Effector CD8-positive, alpha-beta T cell (primary cell): ENCODE measurements at places on chromosomes 3 and 15.

DNA sequence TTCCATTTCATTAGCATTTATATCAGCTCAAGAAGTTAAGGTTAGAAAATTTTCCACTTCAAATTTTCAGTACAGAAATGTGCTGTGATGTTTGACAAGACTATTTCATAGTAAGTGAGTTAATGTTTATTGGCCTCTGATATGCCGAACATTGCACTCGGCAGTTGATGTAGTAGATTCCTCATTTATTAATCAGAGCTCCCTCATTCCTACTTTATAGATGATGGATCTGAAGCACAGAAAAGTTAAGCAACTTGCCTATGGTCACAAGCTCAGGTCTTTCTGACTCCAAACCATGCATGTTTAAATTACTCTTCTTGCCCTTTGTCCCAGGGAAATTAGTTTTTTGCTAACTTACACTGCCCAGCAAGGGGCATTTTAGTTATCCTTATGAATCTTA is 92.0 kb downstream of the ATG7 start:
- DNase-seq, result no peak

DNA sequence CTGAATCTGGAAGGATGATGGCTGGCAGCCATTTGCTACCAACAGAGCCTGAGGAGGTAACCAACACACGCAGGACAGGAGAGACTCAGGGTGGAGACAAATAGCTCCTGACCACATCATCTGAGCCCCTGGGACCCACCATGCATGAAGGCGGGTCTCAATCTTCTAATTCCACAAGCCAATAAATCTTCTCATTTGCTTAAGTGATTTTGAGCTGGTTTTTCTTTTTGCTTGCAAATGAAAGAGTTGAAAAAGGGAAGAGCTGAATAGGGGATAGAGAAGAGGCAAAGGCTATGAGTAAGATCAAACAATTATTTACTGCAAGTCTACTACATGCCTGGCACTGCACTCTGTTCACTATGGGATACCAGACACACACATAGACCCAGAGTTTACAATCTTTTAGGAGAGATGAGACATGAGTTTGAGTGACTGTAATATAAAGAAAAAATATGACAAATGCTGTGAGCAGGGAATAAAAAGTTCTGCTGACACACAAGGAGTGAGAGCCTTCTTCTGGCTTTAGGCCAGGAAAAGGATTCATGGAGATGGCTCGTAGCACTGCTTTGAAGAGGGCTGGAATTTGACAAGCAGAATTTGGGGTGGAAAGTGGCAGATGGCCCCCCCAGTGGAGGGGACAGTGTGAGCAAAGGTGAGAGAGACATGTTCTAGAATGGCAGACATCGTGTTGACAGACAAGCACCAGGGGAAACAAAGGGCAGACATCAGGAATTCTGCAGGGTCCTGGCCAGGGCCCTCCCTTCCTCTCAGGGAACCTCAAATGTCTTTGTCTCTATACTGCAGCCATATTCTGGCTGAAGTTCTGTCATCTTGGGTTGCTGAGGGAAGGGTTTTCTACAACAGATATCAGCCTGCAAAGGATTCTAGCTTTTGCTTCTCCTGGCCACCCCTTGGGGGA is 69.8 kb upstream of the WNT5A start:
- DNase-seq, result no peak

DNA sequence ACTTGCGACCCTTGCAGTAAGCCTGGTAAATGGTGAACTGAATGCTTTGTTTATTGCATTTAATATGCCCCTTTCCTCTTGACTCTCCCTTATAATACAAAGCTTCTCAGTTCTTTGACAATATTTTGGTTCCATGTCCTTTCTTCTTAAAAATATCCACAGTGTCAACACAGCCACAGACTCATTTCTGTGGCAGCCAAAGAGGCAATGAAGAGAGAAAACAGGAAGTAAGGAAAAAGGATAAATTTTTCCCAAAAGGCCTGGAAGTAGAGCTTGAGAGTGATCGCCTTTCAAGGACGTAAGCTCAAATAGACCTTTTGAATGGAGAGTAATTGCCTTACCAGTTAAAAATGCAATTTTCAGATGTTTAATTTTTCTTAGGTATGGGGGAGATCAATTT is 59.4 kb downstream of the PEX5L start:
- no peak for DNase-seq

DNA sequence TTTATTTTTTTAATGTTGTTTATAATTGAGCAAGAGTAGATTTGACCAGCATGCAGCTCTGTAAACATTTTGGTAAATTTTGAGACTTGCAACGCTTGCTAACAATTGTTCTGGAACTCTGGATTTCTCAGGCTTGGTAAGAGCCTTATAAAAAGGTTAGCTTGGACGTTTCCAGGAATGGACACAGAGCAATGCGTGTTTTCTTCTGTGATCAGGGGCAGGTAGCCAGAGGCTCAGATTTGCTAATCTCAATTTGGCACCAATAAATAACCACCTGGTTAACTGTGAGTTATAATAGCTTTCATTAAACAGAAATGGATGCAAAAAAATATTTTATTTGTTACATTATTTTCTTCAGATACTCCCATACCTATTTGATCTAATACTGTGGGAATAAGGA is 39.8 kb downstream of the CADM2 start:
- DNase-seq, result no peak

DNA sequence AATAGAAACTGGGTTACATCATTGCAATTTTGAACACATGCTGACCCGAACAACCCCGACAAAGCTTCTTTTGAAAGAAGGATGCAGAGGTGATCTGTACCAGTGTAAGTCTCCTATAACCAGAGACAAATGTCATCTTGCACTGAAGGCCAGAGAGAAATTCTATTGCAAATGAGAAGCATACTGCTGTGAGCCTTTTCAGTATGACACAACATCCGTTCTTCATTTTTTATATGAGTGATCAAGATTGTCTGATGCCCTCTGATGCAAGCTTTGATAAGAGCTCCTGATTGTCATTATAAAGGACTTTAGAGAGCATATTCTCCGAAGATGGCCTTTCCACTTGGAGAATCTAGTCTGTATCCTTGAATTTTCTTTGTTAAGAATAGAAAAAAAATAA is 36.9 kb downstream of the PCOLCE2 start:
- DNase-seq, result no peak

DNA sequence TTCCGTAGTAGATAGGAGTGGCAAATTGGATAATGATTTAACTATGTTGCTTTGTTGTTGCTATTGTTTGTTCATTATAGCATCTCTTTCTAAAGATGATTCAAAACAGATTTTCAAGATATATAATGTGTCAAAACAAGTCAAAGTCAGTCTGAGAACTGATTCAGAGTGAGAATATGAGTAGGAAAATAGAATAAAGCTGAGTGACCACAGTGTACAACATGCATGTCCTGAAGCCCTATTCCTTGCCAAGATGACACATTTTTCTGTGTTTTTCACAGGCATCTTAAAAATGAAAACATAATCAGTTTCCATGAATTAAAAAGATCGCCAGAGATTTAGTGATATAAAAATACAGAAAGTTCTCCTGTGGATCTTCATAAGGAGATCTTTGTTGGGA is 57.0 kb upstream of the THRB start:
- DNase-seq, result no peak

- DNase-seq, result no peak
Observed at GRCh38 chr3:98038876-98039275, 3.8 kb upstream of the GABRR3 start.

- no peak for DNase-seq
Observed at GRCh38 chr15:67564968-67565345, 22.5 kb downstream of the MAP2K5 start.

GRCh38 chr3:190424478-190425439 is 24.9 kb downstream of the TMEM207 start:
- no peak for DNase-seq

DNA sequence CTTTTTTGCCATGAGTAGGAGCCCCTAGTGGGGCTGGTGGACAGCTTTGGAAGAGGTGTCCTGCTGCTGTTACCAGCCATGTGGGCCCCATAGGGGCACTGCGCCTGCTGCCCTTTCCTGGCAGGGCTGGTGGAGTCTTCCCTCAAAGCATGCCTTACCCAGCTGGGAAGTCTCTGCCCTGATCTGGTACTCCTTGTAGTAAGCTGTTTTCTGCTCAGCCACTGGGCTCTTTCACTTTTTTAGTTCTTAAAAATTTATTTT is 26.2 kb downstream of the HMCES start:
- no peak for DNase-seq

DNA sequence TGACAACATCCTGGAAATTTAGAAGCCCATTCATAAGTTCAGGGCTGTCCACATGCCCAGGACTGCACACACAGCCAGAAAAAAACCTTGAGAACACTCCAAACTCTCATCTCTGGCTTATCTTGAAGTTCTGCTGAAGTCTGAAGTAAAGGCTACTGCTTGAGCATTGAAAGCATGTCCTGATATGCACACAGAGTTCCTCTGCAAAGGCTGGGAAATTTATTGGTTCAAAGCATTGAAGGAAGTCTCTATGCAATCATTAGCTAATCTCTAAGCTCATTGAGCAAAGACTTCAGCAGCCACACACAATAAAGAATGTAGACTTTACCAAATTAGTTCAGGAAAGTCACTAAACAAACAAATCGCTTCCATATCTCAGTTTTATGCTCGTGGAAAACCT is 162.0 kb upstream of the STT3B start:
- no peak for DNase-seq

DNA sequence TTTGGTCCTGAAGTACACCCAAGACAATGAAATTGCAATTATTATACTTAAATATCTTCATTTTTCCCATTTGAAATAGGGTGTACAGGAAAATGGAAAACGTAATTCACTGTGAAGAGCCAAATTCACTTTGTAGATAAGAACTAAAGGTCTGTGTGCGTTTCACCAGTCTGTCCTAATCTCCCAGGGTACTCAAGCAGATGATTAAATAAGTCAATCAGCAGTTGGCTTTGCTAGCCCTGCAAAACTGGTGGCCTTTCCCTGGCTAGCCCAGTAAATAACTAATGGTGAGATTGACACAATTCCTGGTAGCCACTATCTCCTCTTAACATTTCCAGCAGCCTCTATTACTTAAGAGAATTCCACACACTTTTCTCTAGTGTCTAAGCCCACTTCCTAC is 389.3 kb downstream of the TBL1XR1 start:
- DNase-seq, result no peak

DNA sequence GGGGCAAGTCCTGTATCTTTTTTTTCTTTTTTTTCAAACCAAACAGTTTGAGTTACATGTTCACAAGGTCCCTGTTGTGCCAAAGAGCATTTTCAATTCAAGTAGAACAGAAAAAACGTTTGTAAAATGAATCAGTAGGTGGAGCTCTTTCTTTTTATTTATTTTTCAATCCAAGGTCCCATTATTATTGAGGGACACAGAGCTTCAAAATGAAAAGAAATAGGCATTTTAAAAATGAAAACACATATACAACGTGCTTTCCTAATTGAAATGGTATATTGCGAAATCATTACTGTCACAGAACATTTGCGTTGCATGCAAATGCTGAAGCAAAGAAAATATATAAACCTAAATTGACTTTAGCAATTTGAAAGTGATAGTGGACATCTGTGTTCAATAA is 711.0 kb downstream of the MECOM start:
- no peak for DNase-seq

DNA sequence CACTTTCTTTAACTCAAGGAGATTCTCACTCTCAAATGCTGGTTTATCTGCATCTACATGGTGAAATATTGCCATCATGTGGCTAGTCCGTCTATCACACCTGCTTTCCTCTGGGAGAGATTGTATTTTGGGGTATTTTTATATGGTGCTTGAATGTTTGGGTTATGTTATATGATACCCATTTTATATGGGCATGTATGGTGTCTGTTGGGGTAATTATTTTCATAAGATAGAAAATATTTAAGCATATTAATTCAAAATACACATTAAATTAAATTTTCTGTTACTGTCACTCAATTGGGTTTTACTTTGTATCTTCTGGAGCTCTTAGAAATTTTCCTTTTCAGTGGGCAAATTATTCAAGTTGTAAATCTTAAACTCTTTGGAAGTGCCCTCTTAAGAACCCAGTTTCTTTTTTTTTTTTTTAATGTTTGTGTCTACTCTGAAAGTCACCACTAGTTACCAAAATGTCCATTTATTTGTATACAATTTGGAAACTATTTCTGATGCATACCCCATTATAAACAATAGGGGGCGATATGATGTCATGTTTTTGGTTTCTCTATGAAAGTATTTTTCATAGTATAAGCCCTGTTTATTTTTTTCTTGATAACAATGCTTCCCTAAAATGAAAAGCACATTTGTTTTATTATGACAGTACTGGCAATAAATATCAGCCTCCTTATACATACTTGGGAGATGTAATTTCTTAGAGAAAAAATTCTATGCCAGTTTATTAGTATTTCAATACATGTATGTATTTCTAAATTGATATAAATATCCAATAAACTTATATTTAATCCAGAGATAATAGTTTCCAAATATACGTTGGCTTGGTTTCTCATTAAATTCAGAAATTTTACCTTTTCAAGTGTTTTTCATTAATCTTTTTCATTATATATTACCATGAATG is 36.1 kb upstream of the PLSCR5 start:
- DNase-seq, result no peak

DNA sequence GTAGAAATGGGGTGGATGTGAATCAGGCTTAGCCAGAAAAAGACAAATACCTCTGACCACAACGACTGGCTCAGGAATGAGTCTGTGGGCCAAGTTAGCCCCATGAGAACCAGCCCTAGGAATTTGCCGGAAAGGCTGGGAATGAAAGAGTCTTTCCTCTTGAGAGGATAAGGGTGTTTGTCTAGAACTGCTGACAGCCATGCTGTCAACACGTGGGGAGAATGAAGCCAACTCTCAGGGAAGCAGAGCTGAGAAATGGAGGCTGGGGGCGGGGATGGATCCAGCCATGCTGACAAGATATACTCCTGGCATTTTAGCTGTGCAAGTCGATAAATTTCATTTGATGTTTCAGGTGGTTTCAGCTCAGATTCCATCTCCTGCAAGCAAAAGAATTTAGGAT is 10.6 kb upstream of the SLC6A1 start:
- no peak for DNase-seq

- no peak for DNase-seq
Observed at GRCh38 chr3:65635657-65636056, 403.1 kb downstream of the MAGI1 start.

DNA sequence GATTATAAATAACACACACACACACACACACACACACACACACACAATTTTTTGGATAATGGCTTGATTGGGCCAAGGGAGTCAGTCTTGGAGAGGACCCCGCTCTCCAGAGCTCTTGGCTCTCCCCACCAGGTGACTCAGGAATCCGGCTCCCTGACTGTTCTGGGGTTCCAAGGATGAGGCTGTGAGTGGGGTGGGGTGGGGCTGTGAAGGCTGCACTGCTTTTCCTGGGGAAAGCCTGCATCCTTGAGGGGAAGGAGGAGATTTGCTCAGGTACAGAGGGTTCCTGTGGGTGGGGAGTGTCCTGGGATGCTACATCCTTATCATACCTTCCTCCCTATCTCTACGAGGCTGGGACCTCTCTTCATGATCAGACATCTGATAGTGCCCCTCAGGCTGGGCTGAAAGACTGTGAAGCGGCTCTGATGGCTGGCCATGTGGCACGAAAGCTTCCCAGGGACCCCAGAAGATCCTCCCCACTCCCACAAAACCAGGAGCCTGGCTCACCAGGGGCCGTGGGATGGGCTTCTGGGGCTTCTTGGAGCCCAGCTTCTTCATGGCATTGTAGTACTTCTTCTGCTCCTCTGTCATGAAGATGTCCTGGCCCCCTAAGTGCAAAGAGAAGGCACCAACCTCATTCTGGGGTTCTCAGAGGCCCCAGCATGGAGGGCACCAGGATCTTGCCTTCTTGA is 59.2 kb downstream of the EXOG start:
- no peak for DNase-seq
